ENCODE measurements at places on chromosomes 12 and 14.

DNA sequence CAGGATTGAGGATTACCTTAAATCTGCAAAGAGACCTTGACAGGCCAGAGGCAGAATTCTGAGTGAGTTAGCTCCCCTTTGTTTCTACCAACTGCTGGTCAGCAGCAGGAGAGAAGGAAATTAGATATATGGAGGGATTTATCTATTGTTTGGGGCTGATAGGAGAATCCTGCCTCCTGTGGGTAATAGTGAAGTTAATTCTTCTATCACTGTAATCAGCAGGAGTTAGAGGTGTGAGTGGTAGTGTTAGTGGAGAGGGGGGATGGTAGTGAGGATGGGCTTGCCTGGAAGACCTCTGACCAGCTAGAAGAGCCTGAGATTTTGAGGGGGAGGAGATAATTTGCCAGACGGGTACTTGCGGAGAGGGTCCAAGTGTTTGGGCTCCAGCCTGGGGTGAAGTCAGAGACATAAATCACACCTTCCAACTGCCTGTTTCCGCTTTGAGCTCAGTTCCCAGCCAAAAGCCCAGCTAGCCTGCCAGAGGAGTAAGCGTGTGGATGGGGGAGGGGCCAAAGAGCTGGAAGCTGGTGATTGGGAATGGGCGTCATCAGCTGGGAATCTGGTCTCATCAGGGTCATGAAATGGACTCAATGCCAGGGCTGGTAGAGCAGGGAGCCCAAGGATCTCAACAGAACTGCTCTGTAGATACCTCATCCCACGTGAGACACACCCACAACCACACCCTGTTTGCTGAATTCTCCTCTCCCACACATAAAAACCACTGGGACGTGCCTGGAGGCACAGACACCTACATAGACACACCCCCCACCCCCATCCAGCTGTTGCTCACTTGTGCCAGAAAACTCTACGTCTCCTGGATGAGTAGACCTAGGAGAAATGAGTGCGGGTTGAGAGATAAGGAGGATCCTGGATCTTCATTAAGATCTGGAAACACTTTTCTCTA, 13.1 kb upstream of the ITGA5 start:
- peak; percentile 91 for DNase-seq

- no peak for DNase-seq
These were observed 48.5 kb downstream of the FAM222A start for GRCh38 chr12:109762071-109762672.

DNA sequence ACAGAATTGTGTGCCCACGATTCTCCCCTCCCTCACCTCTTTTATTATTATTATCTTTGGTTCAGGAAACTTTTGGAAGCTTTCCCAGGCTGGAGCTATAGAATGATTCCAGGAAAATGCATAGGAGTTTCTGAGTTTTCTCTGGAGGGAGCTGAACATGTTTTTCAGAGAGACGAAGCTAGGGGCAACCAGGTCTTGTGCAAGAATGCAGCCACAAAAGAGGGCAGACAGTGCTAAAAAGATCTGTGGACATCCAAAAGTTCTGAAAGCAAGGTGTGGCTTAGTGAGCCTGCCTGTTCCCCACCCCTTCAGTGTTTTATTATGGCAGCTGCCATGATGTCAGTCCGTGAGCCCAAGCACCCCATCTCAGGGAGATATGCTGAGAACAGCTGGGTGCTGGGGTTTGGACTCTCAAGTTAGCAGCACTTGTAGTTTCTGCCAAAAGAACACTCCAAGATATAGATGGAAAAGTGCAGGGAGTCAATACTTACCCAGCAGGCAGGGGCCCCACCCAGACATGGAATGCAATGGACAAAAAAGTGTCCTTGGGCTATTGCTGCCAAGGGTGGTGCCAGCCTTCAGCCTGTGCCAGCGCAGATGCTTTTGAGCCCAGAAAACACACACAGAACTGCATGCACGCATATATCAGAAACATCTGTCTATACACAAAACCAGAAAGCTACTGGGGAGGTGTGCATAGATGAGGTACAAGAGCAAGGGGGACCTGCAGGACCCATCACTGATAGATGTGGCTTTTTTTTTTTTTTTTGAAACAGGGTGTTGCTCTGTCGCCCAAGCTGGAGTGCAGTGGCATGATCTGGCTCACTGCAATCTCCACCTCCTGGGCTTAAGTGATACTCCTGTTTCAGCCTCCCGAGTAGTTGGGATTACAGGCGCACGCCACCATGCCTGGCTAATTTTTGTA, 17.0 kb upstream of the IRF2BPL start:
- DNase-seq: peak; percentile 75

- DNase-seq: no peak
These were observed 203.2 kb upstream of the SSTR1 start for GRCh38 chr14:38004610-38004879.

- DNase-seq: peak; percentile 79
These were observed 5.7 kb upstream of the VDR start for GRCh38 chr12:47910486-47910885.

DNA sequence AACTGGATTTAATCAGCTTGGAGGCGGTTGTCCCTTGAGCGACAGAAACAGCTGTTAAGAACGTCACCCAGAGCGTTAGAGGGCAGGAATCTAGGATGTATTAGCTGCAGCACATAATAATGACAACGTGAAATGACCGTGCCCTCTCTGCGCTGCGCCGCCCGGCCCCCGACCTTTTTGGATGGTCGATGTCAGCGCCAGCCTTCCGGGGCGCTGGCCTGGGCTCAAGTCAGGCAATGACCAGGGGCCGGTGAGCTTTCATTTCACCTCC, 427 bp upstream of the TMEM120B start:
- DNase-seq: no peak

- DNase-seq: no peak
These were observed 92.6 kb upstream of the HIF1A start for GRCh38 chr14:61602733-61603077.

- peak; percentile 54 for DNase-seq
These were observed 29.0 kb downstream of the LGMN start for GRCh38 chr14:92719421-92719820.

DNA sequence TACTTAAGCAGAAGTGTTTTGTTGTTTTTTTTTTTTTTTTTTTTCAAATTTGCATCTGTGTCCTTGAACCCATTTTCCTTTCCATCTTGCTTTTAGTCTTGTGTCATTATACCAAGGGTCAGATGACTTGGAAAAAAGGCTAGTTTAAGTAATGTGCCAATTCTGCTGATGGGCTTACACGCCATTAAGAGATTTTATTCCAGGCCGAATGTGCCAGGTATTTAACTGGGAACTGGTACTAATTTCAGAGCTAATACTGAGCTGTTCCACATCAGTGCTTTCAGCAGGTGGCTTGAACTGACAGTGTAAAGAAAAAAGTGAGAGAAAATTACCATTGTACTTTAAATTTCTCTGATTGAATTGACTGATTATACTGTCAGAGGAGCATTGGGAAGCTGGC, 224.9 kb downstream of the NPAS3 start:
- no peak for DNase-seq

- peak; percentile 90 for DNase-seq
These were observed 124.4 kb downstream of the RAD51B start for GRCh38 chr14:67943947-67944346.

DNA sequence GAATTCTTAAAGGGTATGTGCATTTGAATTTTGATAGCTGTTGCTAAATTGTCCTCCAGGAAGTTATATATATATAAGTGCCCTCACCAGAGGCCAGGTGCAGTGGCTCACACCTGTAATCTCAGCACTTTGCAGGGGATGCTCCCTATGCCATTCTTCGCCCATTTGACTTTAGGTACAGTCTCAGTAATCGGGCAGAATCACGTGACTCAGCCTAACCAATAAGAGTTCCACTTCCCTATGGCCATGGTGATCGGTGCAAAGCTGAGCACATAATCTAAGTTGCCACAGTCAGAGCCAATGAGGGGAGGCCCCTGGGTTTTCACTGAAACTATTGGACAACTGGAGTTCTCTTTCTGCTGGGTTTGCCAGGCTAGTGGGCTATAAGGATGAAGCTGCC, 274.6 kb upstream of the TBX3 start:
- no peak for DNase-seq

GRCh38 chr14:77917491-77918201, 117.7 kb downstream of the ADCK1 start:
- DNase-seq: no peak

- no peak for DNase-seq
These were observed 18.7 kb upstream of the CLMN start for GRCh38 chr14:95338436-95338835.

GRCh38 chr14:73997108-73997943, 21.8 kb downstream of the ENTPD5 start:
- no peak for DNase-seq

DNA sequence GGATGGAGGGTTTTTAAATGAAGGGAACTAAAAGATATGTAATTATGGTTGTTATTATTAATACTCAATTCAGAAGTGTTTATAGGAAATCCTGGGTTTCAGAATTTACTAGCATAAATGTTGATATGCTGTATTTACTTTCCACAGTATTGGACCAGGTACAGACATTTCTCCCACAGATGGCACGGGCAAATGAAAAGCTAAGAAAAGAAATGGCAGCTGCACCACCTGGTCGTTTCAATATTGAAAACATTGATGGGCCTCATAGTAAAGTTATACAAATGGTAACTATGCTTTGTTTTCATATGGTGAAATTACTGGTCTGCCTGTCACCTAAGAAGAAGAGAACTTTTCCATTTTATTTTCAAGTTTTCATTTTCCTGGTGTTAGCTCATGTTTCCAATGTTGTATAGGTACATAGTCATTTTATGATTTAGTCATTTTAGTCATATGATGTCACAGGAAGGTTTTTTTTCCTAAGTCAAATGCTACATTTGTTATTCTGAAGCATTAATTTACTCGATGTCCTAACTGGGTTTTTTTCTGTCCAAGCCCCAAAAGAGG, 5.5 kb downstream of the NOPCHAP1 start:
- DNase-seq: no peak

- DNase-seq: no peak
These were observed 138.9 kb upstream of the MAX start for GRCh38 chr14:65241125-65241752.

GRCh38 chr12:102300824-102301461, 103.3 kb upstream of the PMCH start:
- peak; percentile 54 for DNase-seq

GRCh38 chr14:100134586-100134985, 24.9 kb downstream of the DEGS2 start:
- DNase-seq: no peak

- DNase-seq: no peak
These were observed 14.5 kb downstream of the SNRNP35 start for GRCh38 chr12:123472438-123472849.

DNA sequence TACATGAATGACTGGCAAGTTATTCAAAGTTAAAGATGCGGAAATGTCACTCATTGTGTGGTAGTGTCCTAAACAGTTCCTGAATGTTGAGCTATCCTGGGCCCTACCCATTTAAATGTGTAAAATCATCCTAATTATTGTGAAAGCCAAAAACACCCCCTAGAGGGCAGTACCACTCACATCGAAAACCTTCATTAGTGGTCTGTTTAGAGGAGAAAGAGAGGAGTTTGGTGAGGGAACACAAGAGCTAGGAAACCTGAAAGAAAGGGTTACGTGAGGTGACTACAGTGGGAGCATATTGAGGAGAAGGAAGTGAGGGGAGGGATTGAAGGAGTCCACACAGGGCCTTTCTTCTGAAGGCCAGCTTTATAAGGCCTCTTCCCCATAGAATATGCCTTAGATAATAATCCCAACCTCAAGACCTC, 2.5 kb upstream of the TEP1 start:
- DNase-seq: peak; percentile 62

DNA sequence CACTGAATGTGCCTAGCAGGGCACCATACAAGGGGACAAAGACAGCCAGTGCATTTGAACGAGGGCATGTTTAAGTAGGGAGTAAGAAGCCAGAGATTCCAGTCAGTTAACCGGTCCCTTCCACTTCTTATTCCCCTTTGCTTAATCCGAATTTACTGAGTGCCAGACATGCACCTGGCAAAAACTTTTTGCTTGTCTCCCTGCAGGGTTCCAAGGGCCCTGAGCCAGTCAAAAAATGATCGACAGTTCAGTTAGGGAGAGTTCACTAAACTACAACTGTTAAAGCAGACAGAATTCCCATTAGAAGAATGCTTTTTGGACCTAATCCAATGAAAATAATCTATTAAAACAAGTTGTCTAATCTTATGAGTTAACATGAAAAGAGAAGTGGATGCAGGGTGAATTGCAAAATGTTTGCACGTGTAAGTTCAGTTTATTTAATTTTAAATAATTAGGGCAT, 193.8 kb downstream of the TMTC2 start:
- peak; percentile 16 for DNase-seq

DNA sequence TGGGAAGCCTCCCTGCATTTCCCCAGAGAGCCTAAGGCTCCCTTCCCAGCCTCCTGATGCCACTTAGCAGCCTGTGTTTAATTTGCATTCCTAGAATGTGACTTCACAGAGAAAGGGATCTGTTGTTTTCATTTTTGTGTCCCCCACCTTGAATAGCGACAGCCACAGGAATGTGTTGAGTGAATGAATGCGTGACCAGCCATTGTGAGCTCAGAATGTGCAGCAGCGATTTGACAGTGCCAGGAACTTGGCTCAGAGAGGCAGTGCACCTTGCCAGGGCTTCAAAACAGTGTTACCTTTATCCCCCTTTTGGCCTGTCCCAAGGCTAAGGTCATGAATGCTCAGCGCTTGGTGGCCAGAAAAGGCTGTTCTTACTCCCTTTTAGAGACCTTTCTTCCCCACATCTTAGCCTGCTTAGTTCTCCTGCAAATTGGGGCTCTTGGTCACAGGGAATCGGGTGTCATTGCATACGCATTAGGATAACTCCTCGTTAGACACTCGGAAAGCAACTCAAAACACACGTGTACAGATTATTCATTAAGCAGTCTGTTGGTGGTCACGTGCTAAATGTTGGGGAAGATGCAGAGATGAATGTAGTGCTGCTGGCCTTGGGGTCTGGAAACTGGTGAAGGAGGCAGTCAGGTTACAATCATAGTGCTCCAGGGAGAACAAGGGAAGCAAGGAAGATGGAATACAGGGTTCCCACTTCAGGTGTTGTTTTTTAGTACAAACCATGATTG, 9.8 kb downstream of the NTF3 start:
- peak; percentile 91 for DNase-seq

- no peak for DNase-seq
These were observed 68.7 kb upstream of the PWP1 start for GRCh38 chr12:107616941-107617340.

GRCh38 chr14:58171090-58171489, 19.1 kb upstream of the ARMH4 start:
- peak; percentile 85 for DNase-seq

DNA sequence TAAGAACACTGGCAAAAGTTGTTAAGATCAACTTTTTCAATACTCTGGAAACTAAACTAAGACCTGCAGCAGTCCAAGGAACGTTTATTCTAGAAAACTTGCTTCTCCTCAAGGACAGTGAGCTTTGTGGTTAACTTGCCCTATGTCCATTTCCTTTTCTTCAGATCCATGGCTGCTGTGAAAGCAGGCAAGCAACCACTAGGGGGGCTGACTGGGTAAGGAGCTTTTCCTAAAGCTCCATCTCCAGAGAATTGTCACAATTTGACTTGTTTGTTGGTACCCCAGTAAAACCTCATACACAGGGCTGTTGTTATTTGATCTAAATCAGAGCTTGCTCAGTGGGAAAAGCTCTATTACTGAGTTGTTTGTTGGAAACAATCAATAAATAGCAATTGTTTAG, 10.1 kb upstream of the RPL10L start:
- no peak for DNase-seq
